Left ventricle myocardium inferior (tissue), 1 donor: ENCODE measurements at places on chromosomes 13 and 19.

GRCh38 chr19:43581467-43581866, 5.9 kb downstream of the PINLYP start:
- DNase-seq: no peak

DNA sequence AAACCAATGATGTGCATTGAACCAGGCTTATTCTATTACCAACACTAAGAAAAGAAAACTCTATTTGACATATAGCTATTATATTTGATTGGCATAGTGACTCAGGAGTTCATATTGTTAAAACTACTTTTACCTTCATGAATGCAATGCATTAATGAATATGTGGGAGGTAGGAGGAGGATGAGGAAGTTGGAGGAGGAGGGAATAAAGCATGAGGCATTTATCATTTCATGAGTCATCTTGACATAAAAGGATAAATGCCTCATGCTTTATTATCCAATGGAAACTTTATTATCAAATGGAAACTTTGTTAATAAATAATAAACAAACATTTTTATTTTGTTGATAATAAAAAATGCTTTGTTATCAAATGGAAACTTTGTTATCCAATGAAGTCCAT, 116.5 kb downstream of the SPRY2 start:
- DNase-seq: no peak

GRCh38 chr13:47081246-47081645, 184.4 kb upstream of the HTR2A start:
- DNase-seq: no peak

DNA sequence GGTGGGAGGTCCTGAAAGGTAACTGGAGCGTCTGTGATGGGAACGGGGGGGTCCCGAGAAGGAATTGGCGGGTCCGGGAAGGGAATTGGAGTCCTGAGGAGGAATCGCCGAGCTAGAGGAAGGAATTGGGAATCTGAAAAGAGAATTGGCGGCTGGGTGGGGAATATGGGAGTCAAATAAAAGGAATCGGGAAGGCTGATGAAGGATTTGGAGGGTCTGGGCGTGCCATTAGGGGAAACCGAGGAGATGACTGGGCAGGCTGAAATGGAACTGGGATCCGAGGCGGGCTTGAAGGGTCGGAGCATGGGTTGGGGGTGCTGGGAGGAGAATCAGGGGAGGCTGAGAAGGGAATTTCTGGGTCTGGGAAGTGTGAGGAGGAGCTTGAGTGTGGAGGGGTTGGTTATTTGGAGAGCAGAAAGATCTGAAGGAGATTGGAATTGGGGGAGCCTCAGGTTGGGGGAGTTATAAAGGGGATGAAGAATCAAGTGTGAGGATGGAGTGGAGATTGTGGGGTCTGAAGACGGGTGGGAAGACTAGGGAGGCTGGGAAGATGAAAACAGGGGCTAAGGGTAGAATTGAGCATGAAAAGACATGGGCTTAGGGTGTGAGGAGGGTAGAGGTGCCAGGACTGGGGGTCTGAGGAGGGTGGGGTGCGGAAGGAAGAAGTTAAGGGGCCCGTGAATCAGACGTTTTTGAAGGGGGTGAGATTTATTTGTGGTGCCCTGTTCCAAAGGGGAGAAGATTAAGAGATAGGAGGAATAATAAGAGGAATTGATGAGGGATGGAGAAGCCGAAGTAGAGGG, 718 bp downstream of the ACTN4 start:
- DNase-seq: no peak

- DNase-seq: no peak
These were observed 23.5 kb downstream of the SLC7A1 start for GRCh38 chr13:29571876-29572570.

DNA sequence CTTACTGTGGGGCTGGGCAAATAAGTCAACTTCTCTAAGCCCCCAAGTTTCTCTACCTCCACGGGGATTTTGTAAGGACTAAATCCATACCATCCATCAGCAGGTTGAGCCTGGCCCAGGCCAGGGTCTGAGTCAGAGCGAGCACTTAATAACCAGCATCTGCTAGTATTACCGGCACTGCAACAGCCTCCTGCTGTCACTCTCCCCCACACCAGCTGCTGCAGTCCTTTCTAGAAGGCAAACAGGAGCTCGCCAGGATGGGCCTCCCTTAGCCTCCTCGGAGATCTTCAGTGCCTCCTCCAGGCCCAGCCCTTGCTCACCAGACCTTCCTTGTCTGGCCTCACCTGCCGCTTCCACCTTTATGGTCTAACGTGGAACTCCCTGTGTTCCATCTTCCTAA, 3.2 kb downstream of the NAPA start:
- DNase-seq: no peak

DNA sequence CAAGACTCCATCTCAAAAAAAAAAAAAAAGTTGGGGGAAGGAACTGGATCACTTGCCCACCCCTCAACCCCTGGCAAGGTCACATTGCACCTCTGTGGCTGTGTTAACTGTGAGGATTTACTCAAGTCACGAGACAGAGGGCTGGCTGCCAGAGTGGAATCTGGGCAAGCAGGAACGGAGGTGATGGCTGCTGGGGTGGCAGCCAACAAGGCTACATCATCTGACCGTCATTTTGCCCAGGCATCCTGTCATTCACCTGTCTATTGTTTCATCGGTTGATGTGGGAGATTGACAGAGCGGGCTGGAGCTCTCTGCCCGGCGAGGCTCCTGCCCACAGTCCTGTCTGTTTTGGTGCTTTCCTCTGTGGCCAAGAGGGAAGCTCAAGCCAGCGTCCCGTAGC, 75.7 kb downstream of the DPF1 start:
- peak; percentile 56 for DNase-seq

DNA sequence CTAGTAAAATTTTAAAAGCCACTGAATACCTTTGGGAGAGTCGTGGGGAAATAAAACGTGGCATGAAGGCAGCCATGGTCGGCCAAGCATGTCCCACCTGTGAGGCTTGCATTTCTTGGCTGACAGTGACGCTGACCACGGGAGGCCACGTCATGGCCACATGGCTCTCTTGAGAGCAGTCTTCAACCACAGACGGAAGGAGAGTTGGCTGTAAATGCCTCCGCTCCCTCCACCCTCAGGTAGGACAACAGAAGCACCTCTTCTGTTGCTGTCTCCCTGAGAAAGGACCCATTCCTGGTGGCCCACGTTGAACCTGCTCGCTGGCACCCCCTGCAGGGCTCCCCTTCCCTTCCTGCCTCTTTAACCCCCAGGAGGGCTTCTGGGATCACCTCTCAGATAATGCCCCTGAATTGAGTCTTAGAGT, 10.6 kb upstream of the LRRC25 start:
- no peak for DNase-seq

DNA sequence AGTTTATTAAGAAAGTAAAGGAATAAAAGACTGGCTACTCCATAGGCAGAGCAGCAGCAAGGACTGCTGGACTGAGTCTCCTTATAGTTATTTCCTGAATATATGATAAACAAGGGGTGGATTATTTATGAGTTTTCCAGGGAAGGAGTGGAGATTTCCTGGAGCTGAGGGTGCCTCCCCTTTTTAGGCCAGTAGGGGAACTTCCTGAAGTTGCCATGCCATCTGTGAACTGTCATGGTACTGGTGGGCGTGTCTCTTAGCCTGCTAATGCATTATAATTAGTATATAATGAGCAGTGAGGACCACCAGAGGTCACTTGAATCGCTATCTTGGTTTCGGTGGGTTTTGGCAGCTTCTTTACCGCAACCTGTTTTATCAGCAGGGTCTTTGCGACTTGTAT, 13.5 kb downstream of the ZSCAN5A start:
- no peak for DNase-seq

DNA sequence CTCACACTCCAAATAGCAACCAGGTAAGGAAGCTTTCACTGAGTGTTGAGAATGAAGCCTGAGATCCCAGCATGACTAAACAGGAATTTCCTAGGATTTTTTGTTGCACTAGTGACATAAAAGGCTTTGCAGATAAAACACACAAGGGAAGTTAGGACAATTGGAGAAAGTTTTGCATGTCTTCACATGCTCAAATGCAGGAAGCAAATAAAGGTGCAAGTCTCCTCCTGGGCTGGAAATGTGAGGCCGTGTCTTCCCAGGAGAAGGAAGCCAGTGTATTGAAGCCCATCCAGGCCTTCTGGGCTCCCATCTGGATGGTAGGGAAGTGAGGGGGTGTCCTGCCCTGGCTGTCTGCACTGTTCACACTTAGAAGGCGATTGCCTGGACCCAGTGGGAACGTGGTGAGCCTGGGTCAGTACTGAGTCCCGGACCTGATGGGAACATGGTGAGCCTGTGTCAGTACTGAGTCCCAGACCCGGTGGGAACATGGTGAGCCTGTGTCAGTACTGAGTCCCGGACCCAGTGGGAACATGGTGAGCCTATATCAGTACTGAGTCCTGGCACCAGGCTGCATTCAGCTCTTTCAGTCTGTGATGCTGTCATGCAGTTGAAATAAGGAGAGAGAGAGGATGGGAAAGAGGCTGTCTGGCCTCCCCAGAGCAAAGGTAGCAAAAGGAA, 38.7 kb downstream of the SIAH3 start:
- DNase-seq: no peak

DNA sequence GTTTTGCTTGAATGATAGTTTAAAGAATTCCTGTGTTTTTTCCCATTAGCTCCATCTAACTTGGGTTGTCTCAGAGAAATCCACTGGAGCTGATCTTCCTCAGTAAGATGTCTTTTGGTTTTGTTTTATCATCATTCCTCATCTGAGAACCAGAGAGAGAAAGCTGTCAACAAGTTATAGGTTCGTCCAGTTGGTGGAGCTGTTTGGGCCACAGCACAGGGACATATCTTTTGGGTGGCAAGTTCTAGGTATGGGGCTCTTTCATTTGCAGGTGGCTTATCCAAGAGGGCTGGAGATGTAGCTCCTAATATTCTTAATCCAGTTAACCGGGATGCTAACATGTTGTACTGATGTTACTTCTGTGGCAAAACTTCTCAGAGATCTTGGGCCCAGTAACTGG, 174.2 kb downstream of the KCNRG start:
- no peak for DNase-seq

GRCh38 chr13:106867249-106867648, 299.3 kb upstream of the ARGLU1 start:
- no peak for DNase-seq

DNA sequence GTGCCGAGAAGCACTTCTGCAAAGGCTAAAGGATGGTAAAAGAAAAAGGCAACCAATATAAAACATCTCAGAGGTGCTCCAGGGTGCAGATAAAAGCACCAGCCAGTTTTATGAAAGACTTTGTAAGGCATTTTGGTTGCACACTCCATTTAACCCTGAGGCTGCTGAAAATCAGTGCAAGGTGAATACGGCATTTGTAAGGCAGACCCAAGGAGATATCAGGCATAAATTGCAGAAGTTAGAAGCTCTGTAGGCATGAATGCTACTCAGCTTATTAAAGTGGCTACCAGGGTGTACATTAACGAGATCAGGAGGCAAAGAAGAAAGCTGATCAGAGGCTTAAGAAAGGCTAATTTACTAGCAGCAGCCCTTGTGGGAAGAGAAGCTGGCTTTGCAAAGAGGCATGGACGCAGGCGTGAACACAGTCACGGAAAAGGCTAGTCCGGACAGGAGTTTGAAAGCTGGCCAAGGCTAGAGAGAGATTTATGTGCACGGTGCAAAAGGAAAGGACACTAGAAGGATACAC, 99.6 kb downstream of the ZNF429 start:
- no peak for DNase-seq

- no peak for DNase-seq
These were observed 14.5 kb downstream of the FCGBP start for GRCh38 chr19:39919976-39920375.

- DNase-seq: peak; percentile 71
These were observed 2.8 kb downstream of the WTIP start for GRCh38 chr19:34484328-34484727.

DNA sequence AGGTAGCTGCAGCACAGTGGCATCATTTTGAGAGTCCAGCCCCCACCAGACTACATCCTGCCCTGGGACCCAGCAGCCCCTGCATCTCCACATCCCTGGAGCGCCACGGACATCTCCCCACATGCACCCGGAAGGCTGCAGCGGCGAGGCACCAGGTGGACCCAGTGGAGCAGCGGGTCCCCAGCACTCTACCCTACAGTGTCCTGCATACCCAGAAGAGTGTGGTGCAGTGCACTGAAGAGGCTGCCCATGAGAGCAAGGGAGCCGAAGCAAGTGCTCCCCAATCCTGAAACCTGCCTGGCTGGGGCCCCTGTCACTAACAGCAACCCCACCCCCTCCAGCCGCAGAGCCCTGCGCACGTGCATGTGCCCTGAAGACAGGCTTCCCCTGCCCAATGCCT, 21.3 kb upstream of the SLC7A9 start:
- DNase-seq: no peak

- no peak for DNase-seq
These were observed 7.5 kb upstream of the LRP3 start for GRCh38 chr19:33186431-33187182.

- peak; percentile 32 for DNase-seq
These were observed 7.2 kb upstream of the TUBB4A start for GRCh38 chr19:6509118-6509971.

GRCh38 chr13:43088093-43088511, 64.7 kb downstream of the DNAJC15 start:
- no peak for DNase-seq

DNA sequence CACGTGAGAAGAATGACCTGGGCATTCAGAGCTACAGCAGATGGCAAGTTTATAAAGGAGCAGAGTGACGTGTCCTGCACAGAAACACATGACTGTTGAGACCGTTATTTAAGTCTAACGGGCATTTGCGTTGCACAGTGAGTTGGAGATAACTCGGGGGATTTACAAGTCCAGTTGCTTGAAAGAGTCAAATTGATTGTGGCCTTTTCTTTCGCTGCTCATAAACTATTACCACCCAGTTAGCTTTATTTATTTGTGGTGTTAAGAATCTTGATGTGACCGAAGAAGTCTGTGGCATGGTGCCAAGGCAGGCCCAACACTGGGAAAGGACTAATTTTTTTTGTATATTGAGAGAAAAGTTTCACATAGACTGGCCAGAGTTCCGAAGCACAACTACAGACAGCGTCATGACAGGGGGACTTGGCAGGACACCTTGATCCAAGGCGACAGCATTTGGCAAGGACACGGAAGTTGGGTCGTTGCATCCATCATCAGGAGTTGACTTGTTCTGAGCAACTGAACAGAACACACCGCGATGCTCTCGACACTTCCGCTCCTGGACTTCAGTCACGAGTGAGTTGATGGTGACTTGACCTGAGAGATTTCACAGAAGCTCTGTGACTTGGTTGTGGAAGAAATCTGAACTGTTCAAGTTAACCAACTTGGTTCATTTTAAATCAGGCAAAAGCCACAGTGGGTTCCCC, 11.9 kb upstream of the PTOV1 start:
- DNase-seq: no peak

DNA sequence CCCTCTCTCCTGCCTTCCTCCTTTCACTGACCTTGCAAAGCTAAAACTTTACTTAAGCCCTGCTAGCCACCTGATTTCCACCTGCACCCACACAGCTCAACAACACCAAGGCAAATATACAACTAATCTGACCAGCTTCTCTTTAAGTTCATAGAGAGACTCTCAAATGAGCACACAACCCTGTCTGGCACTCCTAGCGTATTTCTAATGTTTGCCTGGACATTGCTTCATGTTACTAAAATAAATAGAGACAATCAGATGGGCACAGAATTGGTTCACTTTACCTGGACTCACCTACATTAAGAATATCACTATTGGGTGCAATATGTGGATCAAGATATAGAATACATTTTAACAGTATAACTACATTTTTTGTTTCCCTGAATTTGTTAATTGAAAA, 33.2 kb upstream of the RXFP2 start:
- no peak for DNase-seq
